ENCODE measurements at places on chromosomes 5 and 9.

DNA sequence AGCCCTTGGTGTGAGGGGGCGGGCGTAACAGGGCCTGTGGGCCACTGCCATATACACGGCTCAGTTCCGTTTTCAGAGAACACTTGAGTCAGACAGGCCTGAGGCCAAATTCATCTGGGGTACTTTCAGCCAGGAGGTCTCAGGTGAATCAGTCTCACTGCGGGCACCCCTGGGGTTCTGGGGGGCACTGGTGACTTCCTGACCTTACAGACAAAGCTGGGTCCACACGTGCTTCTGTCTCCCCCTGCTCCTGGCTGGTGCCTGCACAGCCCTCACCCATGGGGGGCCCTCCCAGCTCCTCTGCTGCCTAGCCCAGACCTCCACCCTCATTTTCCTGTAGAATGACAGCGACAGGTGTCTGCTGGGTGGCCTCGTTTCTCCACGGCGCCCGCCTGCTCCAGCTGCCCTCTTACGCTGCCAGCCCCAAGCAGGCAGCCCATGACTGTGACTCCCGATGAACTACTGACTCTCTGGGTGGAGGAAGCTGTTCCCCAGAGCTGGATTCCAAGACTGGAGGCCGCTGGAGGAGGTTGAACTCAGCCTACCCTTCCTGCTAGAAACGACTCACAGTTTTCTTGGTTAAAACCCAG lies 374.1 kb upstream of the IRX4 start:
- no peak for DNase-seq

DNA sequence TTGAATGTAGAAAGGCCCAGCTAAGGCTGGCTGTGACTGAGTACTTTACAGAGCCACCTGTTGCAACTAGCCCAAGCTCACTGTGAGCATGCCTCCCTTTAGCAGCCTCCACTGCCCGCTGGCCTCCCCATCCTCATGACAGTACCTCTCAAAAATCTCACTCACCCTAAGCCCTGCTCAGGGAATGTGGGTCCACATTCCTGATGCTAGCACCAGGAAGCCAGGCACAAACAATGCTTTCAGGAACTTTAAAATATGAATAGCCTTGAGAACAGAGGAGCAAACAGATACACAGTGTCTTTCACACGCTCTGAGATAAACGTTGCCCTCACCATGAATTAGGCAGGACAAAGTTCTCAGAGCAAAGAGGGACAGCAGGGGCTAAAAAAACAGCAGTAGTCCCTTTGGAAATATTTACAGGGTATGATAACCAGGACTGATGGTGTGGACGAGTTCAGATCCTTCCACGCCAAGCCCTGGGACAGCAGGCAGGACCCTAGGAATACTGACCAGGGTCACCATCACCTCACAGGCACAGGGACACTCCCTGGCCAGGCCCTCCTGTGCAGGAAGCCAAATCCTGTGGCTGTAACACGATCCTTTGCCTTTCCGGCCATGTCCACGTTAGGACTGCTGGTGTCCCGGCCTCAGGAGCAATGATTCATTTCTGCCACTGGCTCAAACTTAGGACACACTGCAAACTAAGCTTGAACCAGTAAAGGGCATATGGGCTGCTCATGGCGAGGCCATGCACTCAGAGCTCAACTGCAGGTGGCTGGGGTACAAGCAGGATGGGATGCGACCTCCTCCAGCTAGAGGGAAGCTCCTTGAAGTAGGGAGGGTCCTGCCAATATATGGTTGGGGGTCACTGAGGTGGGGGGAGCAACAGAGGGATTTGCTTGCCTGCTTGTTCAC lies 9.6 kb downstream of the ACSL6 start:
- no peak for DNase-seq

- no peak for DNase-seq
Measured at GRCh38 chr5:27705661-27706060, 667.3 kb upstream of the CDH9 start.

DNA sequence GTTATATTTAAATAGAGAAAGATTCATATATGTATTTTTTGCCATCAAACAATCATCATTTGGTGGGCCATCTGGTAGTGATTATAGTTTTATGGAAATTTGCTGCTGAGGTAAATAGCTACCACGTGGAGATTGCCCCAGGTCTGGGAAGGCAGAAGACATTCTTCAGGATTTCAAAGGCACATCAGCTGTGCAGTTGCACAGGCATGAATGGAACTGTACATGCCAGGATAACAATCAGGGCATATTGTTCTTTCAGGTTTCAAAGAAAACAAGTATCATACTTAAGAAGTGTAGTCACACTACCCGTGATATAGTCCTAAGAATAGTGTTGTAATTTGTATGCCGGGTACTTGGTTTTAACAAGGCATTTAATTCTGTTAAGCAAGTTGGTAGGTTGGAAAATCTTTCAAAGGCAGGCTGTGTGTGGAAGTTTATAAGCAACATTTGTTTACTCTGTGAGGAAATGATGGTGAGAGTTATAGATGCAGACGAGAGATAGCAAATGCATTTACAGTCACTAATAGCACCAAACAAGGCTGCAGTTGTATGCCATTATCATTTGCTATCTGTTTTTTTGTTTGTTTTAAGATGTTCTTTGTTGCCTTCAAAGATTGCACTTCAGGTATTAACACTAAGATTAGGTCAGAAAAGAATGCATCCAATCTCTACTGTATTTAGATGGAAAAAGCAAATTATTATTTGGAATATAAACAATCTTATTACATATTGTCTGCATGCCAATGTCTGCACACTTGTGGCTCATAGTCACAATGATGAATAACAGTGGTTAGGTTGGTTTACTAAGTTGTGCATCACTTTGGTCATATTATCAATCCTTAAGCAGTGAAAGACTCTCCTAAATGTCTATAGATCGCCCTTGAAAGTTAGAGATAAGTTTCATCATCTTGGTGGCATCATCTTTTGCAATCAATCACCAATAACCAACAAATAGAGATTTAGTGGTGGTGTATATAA lies 55.3 kb downstream of the RPS23 start:
- DNase-seq, result no peak

- DNase-seq, result no peak
Measured at GRCh38 chr9:121788686-121789366, 137.4 kb downstream of the DAB2IP start.

DNA sequence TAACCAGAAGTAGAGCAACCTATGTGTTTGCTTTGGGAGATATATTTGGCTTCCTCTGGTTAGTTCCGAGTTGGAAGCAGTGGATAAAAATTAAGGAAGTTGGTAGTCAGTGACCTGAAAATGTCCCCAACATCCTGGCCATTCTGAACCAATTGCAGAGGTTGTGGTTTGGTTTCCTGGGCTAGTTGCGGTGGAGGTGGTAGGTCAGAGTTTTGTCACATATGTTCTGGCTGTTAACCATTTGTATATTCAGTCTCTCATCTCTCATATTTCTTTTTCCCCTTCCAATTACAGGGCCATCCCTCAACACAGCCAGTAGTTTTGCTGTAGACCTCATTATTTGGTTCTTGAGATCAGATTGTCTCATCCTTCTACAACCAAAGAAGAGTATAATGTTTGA lies 1026.9 kb downstream of the PTPRD start:
- DNase-seq, result no peak

GRCh38 chr9:76882686-76883085 lies 23.2 kb downstream of the PRUNE2 start:
- DNase-seq, result no peak

Measured in spinal cord (tissue), 10 donors.